ENCODE measurements at places on chromosomes 11 and 22.

- DNase-seq, result no peak
Observed at GRCh38 chr11:43904742-43905535, 24.3 kb downstream of the ALKBH3 start.

DNA sequence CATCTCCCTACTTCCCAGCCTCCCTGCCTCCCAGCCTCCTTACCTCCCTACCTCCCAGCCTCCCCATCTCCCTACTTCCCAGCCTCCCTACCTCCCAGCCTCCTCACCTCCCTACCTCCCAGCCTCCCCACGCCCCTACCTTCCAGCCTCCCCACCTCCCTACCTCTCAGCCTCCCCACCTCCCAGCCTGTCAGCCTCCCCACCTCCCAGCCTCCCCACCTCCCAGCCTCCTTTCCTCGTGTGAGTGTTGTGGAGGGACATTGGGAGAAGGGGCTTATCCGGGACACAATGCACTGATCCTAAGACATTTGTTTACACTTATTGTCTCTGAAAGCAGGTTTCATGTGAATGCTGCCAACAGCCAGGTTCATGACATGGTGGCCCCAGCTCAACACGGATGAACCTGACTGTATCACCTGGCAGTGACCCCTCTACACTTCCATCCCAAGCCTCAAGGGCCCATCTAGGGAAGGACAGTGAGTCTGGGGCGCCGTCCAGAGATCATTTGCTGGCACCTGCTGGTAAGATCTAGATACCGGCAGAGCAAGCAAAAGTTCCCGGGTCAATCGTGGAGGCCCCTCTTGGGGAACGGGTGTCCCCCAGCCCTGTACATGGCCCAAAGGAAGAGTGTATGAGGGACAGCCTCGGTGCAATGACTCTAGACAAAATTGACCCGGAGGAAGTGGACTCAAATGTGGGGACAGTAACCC is 34.5 kb upstream of the TH start:
- DNase-seq, result peak; percentile 32

GRCh38 chr11:16252373-16252772 is 104.0 kb downstream of the SOX6 start:
- no peak for DNase-seq

DNA sequence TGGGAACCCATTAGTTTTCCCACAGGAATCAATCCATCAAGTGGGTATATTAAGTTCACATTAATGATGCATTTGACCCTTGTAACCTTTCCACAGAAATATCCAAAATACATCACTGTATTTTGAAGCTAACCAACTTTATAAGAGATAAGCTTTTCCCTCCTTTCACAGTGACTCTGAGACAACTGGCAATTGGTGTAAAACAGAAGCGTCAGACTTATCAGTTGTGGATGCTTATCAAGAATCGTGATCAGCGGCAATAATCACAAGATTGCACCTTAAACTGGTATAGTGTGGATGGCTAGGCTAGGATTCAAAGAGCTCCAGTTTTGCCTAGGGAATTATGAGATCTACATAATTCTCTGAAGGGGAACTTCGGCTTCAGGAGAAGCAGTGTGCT is 73.1 kb downstream of the USP35 start:
- DNase-seq, result no peak

GRCh38 chr11:29184939-29185890 is 831.6 kb downstream of the KCNA4 start:
- no peak for DNase-seq

- DNase-seq, result no peak
Observed at GRCh38 chr11:126363706-126364248, 8.3 kb downstream of the ST3GAL4 start.

- DNase-seq, result peak; percentile 35
Observed at GRCh38 chr22:19378344-19378674, 53.2 kb downstream of the HIRA start.

- no peak for DNase-seq
Observed at GRCh38 chr11:45262900-45263299, 23.2 kb downstream of the SYT13 start.

- no peak for DNase-seq
Observed at GRCh38 chr11:13216019-13216710, 61.4 kb upstream of the BMAL1 start.

GRCh38 chr22:24355574-24355973 is 71.8 kb upstream of the ADORA2A start:
- no peak for DNase-seq

DNA sequence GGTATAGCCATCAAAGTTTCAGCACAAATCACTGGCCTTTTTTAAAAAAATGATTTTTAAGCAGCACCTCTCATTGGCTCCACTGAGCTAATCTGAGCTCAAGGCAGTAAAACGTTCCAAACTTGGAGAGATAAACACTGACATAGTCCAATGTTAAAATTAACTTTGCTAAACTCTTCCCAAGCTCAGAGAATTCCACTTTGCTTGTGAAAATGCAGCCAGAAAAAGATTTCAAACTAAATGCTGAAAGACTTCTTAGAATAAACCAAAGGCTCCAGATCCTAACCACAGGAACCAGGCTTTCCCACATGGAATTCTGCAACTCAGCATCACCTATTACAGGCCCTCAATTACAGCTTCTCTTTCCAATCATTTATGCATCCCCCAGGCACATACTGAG is 84.7 kb upstream of the GDPD4 start:
- DNase-seq, result no peak

GRCh38 chr11:120547811-120548681 is 36.5 kb downstream of the GRIK4 start:
- DNase-seq, result no peak

GRCh38 chr11:128616161-128616560 is 28.8 kb upstream of the ETS1 start:
- DNase-seq, result no peak

DNA sequence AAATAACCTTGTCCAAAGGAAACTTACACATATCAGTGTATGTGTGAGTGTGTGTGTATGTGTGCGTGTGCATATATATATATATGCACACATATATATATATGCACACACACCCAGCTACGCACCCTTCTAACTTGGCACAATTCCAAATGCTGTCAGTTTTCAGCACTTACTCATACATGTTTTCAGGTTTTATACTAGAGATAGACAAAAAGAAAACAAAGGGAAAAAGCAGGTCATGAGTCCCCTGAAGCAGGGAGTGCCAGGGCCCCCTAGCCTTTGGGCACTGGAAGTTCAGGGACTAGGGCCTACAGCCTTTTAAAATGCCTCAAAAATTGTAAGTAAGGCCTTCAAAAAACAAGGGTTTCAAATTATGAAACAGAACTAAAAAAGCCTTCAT is 265.4 kb downstream of the CADM1 start:
- no peak for DNase-seq

DNA sequence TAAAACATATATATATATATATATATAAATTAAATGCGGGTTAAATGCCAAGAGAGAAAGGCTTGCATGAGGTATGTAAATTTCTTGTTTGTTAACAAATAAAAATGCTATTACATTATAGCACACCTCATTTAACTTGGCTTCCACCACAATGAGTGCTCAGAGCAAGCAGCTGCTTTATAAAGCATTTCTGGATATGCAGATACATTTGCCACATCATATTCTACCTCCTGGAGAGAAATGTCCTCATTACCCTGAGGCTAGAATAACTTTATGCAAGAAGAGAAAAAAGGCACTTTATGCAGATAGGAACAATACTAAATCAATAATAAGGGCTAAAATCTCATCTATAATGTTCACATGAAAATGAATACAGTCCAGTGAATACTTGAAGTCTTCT is 181.7 kb upstream of the CCDC90B start:
- DNase-seq, result no peak

GRCh38 chr11:74650498-74650897 is 58.1 kb downstream of the POLD3 start:
- DNase-seq, result no peak

- no peak for DNase-seq
Observed at GRCh38 chr11:15617126-15617525, 502.4 kb downstream of the INSC start.

- no peak for DNase-seq
Observed at GRCh38 chr11:47391077-47391583, 12.8 kb upstream of the SPI1 start.

DNA sequence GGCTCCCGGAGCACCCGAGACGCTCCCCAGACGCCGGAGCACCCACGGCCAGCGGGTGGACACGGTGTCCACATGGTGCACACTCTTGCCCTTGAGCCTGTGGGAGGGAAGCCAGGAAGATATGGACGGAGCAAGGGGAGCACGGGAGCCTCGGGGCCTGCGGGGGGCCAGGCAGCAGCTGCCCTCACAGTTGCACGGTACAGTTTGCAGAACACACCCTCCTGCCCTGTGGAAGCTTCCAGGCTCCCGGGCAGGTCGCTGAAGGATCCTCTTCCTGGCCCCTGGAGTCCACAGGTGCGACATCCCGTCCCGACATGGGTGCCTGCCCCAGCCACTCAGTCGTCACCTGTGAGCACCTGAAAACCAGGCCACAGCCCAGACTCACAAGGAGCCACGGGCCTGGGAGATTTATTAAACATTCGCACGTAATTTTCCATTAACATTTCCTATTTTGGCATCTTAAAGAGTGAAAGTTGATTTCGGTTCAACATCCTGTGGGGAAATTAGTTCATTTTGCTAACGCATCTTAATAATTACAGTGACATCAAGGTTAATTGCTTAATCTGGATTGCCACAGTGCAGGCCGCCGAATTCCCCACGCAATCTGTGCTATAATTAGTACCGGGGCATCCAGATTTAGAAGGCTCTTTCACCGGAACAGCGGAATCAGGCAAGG is 253.3 kb downstream of the BRD1 start:
- no peak for DNase-seq

- peak; percentile 92 for DNase-seq
Observed at GRCh38 chr22:39090426-39091064, 6.5 kb upstream of the APOBEC3H start.
